SJSA1 (cell line): ENCODE measurements at places on chromosomes 1 and 21. TPM values are rescaled to one million over a fixed set of nuclear protein-coding genes. Genes with fewer than 3 reads are reported as not detected.

GRCh38 chr1:23736437-23737134 lies 6.7 kb upstream of the ELOA start:
- no peak overlapping the region for H3K4me3 ChIP-seq
- no peaks in the 10 kb centered on the region; the same call in 1 of the 2 replicates for H3K36me3 ChIP-seq
- H3K27ac ChIP-seq, result no peak overlapping the region
- DNase-seq, result no peak
- no peaks in the 10 kb centered on the region for H3K4me1 ChIP-seq

DNA sequence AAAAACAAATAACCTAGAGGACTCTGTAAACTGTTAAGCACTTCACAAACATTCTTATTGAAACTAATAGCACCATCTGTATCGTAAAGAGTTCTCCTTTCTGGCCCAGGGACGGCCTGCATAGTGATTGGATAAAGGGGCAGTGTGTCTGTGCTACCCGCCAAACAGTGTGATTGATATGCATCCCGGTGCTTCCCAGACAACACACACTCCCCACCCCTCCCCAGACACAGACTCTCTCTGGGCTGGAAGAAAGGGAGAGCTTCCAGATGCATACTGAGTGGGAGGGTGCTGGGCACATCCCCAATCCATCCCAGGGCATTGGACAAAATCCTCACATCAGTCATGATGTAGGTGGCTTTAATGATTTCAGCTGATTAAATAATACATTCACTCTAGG lies 3.7 kb downstream of the HSD11B1 start:
- H3K4me3 ChIP-seq, result no peak overlapping the region
- no peak overlapping the region for H3K27ac ChIP-seq
- DNase-seq, result no peak

DNA sequence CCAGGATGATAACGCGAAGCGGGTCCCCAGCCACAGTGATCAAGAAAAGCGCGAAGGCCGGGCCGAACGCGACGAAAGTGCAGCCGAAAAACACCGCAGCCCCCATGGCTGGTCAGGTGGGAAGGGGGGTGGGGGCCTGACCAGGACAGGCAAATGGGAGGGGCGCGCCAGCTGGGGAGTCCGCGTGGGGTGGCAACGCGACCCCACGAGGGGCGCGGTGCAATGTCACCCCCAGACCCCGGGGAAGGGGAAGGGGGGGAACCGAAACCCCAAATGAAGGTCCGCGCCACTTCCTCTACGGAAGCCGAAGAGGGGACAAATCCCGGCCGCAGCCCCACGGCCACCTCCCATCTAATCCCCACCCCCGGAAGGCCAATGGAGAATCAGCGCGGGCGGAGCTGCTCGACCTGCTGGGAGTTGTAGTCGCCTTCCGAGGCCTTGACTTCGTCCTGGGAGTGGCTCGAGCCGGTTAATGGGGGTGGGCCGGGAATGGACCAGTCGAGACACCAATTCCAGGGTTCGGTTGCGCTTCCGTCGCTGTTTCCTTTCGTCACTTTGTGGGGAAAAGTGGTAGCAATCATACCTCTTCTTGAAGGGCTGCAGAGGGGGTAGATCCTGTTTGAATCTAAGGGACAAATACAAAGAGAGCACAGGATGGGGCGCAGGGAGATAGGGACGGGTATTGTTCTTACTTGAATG lies at the start of gene APH1A:
Gene APH1A (minus strand): TSS at position 312 of the 699 bp plus-strand sequence. CDS start 206 bp downstream, at position 106.
- DNase-seq, result peak; percentile 88
- peaks cover 16% of the 10 kb centered on the region for H3K4me1 ChIP-seq
- H3K27me3 ChIP-seq, result no peaks in the 10 kb centered on the region
- peaks cover 42% of the 10 kb centered on the region for H3K36me3 ChIP-seq

DNA sequence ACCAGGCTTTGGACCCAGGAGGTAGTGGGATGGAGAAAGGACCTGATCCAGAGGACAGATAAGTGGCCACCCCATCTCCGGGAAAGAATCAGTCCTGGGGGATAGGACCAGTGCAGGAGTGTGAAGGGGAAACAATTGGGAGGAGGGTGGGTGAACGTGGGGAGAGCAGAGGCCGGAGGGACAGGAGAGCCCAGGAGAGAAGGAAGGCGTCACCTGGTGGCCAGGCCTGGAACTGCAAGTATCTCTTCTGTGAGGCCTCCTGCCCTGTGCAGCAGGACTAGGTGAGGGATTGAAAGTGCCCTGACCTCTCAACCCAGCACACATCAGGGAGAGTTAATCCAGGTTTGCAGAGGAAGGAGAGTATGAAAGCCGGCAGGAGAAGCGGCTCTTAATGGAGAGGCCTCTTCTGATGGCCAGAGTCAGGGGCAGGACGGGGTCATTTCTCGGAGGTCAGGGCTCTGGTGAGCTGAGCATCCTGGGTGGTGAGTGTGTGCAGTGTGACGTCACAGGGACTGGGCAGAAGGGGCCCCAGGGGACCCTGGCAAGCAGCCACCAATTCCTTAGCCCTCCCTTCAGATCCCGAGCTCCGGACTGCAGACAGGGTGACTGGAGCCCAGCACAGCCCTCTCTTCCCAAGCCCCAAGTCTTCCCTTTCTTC lies 9.2 kb upstream of the LAD1 start:
- H3K27ac ChIP-seq, result no peak overlapping the region
- H3K27me3 ChIP-seq, result peaks cover 22% of the 10 kb centered on the region
- no peaks in the 10 kb centered on the region for H3K4me1 ChIP-seq
- no peaks in the 10 kb centered on the region for H3K36me3 ChIP-seq
- peak; percentile 62 for DNase-seq

The VPS45 gene
- total RNA-seq, result 52.6 and 54.8 TPM in 2 replicates

- H3K27me3 ChIP-seq, result no peaks in the 10 kb centered on the region
- H3K36me3 ChIP-seq, result no peaks in the 10 kb centered on the region
- H3K27ac ChIP-seq, result no peak overlapping the region
- H3K4me3 ChIP-seq, result no peak overlapping the region
These were observed 13.4 kb downstream of the OR10R2 start for GRCh38 chr1:158485455-158485854.
